Ascending aorta (tissue), 2 donors: ENCODE measurements at places on chromosomes 1 and 21.

DNA sequence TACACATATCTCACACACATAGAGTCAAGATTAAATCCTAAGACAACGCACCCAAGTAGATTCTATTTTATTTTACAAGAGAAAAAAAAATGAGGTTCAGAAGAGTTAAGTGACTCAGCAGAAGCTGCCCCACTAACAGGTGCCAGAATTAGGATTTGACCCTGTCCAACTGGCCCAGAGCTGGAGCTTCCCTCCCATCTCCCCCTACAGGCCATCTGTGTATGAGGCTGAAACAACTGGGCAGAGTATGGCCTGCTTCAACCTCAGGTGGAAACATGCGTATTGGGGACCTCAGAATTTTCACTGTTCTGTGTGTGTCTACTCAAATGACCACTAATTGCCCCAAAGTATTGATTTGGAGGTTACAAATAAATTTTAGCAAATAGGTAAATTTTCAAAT is 29.9 kb downstream of the PSMG1 start:
- DNase-seq, result no peak

DNA sequence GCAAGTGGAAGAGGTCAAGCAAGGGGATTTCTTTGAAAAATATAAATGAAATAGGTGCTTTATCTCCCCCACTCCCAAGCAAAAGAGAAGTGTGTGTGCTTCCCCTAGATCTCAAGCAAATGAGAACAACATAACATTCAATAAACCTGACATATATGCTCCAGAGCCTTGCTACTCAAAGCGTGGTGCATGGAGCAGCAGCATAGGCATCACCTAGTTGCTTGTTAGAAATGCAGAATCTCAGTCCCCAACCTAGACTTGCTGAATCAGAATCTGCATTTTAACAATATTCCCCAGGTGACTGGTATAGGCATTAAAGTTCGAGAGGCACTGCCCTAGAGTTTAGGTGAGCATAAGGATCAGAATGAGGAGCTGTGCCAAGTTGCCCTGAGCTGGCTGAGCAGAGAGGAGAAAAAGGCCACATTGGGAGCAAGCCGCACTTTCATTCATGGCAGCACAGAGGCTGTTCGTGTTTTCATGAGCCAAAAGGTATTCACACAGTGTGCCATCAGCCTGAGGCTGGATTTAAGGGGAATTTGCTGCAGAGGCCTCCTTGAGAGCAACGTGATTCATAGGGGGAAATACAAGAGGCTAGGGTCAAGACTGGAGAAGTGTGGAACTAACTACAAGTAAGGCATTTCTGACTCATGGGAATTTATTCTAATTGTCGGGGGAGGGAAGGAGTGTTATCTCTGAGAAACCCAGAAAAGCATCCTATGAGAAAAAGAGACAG is 14.3 kb upstream of the LPAR3 start:
- no peak for DNase-seq

DNA sequence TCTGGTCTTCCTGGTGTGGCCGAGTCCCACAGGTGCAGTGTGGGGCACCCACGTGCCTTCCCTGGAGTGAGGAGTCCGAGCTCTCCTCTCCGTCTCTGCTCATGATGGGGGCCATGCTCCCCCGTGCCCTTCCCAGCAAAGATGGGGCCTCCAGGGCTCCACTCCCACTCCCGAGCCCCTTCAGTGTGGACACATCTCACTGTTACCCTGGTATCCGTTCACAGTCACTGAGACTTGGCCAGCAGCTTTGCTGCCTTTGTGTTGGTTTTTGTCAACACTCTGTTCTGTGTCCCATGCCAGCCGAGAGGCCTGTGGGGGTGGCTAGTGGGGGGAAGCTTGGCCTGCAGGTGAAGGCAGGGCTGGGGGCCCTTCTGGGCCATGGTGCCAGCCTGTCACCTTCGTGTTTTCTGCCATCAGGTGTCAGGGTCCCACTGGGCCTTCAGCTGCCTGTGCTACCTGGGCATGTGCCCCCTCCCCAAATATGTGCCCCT is 46.9 kb upstream of the POFUT2 start:
- no peak for DNase-seq

- peak; percentile 16 for DNase-seq
Measured at GRCh38 chr21:34362670-34363069, 1.1 kb upstream of the KCNE2 start.

GRCh38 chr1:179583771-179584320 is 7.8 kb upstream of the TDRD5 start:
- no peak for DNase-seq

DNA sequence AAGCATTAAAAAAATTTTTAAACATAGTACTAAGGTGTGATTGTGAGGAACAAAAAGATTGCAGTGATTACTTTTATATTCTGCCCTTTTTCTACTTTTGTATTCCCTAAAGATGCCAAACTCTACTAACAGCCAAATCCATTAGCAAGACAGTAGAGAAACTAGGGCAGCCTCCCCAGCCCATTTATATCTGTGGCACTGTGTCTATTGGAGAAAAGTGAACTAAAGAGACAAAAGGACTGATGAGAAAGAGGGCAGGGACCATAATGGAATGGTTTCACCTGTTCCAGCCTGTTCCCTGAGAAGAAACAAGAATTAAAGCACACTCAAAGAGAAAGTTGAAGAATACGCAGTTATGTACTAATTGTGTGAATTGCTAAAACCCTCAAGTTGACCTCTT is 56.6 kb downstream of the ATG4C start:
- no peak for DNase-seq

DNA sequence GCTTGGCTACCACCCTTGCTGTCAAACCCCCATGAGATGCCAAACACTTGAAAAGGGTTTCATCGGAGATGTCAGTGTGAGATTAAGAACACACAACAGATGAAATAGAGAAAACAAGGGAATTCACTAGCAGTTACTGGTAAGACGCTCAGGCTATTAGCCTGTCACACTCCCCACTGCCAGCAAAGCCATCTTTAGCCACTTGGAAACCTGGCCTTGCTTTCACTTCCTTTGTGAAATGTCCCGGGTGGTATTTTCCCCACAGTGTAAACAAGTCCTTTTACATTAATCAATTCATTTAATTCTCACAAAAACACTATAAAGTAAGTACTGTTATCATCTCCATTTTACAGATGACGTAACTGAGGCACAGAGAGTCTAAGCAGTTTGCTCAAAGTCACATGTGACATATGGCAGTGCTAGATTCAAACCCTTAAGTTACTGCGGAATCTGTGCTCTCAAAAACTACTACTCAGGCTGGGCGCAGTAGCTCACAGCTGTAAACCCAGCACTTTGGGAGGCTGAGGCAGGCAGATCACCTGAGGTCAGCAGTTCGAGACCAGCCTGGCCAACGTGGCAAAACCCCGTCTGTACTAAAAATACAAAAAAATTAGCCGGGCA is 32.7 kb upstream of the KHDRBS1 start:
- no peak for DNase-seq

DNA sequence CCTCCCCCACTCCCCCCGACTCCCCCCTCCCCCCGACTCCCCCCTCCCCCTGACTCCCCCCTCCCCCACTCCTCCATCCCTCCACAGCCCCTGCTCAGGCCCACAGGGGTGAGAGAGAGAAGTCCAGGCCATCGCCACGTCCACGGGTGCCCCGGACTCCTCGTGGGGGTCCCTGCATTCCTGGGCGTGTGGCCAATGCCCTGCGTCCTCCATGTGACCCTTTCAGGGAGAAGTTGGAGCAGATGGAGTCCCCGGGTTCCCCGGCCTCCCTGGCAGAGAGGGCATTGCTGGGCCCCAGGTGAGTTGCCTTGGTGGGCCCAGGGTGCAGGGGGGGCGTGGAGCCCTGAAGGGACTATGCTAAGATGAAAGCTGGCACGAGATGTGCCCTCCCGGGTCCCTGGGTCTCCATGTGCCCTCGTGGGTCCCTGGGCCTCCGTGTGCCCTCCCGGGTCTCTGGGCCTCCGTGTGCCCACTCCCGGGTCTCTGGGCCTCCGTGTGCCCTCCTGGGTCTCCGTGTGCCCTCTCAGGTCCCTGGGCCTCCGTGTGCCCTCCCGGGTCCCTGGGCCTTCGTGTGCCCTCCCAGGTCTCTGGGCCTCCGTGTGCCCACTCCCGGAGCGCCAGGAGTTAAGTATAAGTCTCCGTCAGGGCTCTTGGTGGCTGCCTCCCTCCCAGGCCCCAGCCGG is 52.0 kb downstream of the SLC19A1 start:
- DNase-seq, result no peak

DNA sequence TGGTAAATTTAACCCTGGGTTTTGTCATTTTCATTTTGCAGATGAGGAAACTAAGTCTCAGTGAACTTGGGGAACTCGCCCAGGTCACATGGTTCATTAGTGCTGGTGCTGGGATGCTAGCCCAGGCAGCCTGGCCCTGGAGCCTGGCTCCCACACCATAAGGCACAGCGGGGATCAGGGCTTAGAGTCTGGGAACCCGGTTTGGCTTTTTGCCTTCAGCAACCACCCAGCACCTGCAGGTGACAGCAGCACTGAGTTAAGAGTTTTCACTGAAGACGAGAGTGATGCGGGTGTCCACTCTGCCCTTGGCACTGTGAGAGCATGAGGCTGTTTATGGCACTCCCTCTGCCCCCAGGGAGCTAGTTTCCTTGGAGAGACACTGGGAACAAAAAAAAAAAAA is 18.4 kb upstream of the CD101 start:
- no peak for DNase-seq

DNA sequence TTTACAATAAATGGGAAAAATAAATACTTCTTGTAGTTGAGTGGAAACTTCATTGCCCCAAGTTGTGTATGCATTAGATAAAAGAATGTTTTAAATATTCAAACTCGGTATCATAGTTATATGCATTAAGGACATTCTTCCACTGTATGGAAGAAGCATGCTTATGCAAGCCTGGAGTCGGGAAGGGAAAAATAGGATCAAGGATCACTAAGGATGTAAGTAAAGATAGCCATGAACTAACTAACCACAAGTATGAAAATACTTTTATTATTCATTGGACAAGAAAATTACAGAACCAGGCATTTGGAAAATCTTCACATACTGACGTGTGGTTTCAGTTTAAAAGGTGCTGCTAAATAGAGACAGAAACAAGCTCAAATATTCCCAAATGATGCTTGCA is 26.9 kb upstream of the DPYD start:
- DNase-seq, result no peak

DNA sequence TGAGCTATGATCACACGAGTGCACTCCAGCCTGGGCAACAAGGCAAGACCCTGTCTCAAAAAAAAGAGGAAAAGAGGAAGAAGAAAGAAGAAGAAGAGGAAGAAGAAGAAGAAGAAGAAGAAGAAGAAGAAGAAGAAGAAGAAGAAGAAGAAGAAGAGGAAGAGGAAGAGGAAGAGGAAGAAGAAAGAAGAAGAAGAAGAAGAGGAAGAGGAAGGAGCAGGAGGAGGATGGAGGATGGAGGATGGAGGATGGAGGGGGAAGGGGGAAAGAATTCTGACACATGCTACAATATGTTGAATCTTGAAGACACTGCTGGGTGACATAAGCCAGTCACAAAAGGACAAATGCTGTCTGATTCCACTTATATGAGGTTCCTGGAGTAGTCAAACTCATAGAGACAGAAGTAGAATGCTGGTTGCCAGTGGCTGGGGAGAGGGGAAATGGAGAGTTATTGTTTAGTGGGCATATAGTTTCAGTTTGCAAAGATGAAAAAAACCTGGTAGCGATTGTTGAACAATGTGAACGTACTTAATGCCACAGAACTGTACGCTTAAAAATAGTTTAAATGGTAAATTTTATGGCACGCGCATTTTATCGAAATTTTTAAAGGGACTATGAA is 47.3 kb upstream of the COA6 start:
- no peak for DNase-seq

DNA sequence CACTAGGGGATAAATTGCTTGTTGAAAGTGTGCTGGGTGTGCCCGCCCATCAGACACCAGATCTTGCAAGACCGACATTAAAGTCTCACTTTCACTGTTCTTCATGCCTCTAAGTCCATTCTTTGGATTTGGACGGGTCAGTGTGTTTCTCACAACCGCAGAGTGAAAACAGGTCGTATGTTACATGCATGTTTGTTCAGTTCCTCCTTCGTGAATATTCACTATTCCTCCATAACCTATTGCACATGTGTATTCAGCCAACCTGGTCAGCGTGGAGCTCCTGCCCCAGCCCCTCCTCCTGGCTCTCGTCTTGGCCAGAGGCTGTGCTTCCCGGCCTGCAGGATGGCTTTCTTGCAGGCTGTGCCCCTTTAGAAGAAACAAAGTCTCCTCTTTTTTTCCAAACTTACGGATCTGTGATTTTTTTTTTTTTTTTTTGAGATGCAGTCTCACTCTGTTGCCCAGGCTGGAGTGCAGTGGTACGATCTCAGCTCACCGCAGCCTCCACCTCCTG is 2.2 kb upstream of the KRTAP10-6 start:
- DNase-seq, result no peak

DNA sequence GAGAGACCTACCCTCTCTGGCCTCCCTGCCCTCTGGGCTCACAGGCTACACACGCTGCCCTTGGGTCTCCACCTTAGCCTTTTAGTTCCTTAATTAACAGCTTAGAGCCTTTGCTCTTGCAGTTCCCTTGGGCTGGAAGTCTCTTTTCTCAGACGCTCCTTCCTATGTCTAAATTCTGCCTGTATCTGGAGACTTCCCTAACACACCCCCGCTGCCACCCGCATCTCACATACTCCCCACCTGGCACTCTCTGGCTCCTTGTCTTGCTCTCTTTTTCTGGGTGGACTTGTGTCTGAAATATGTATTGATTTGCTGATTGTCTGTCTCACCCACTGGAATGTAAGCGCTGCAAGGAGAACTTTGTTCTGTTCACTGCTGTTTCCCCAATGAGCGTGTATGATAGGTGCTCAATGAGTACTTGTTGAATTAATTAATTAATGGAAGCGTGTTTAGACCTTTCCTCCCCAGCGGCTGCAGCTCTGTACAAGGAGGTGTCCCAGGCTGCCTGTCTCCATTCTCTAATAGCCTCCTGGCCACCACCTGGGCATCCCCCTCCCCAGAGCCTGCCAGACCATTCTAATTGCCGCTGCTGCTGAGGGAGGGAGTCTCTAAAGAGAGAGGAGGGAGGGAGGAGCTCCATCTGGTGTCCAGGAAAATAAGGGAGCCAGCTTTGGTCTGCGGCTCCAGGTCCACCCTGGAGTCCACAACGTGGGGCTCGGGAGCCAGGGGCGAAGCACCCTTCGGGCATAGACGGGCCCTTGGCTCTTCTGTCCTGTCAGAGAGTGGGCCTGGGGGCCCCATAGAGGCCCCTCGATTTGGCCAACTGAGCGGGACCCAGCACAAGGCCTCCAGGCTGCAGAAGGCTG is 95.4 kb downstream of the RNF220 start:
- DNase-seq, result no peak

GRCh38 chr1:69929308-69930057 is 275.9 kb downstream of the LRRC40 start:
- DNase-seq, result no peak

DNA sequence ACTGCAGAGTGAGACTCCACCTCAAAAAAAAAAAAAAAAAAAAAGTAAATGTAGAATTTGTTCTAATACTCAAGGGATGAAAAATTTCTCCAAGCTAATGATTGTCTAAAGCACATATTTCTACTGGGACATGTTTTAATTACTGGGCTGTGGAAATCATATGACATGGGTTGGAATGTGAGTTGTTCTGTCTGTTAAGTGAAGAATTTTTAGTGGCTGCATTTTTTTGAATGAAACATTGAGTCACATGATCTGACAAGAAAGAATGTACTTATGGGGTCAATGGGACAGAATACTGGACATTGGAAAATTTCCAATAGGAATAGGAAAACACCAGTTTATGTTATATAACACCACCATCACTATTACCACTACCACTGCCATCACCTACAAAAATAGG is 123.8 kb upstream of the IVNS1ABP start:
- DNase-seq, result no peak
